Endothelial cell of coronary artery (primary cell): ENCODE measurements at places on chromosomes 7 and 10. TPM values are rescaled to one million over a fixed set of nuclear protein-coding genes. Genes with fewer than 3 reads are reported as not detected.

Gene FAM131B
- total RNA-seq, result 0.66 and 1.4 TPM in 2 replicates

Gene EPHB6
- total RNA-seq, result 0.36 and 3.4 TPM in 2 replicates

Gene NAT16
- not detected in 2 replicates for total RNA-seq

Gene LDB3
- total RNA-seq, result not detected in 2 replicates

Gene SAP25
- not detected in 2 replicates for total RNA-seq

Gene KNDC1
- under 0.01 TPM in 1 of 2 replicates, not detected in the other for total RNA-seq

Gene PTPRZ1
- 0.56 TPM in 1 of 2 replicates, not detected in the other for total RNA-seq

Gene KIF11
- 9.9 and 24.6 TPM in 2 replicates for total RNA-seq

Gene ZNF488
- under 0.01 and 0.09 TPM in 2 replicates for total RNA-seq

Gene SPACDR
- 1.3 and 1.9 TPM in 2 replicates for total RNA-seq

Gene ANAPC16
- total RNA-seq, result 37.5 and 45.7 TPM in 2 replicates
